Memory B cell (primary cell): ENCODE measurements at places on chromosomes 5 and 9.

GRCh38 chr5:58745350-58745749 lies 162.5 kb downstream of the RAB3C start:
- no peak for DNase-seq

DNA sequence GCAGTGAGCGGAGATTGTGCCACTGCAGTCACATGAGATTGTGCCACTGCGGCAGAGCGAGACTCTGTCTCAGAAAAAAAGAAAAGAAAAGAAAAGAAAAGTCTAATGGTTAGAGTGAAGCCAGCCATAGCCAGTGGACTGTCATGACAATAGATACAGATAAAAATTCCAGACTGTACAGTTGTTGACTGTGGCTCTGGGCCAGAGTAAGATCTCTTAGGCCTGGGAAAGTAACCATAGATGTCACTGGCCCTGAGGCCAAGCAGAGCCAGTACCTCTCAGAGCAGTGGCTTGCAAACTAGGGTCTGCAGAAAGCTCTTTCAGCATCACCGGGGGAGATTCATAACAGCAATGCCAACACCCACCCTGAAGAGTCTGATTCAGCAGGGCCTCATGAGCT lies 44.1 kb upstream of the SUB1 start:
- no peak for DNase-seq

- DNase-seq, result no peak
Observed at GRCh38 chr9:98064623-98065392, 8.3 kb downstream of the NANS start.

- no peak for DNase-seq
Observed at GRCh38 chr9:109934136-109934856, 154.3 kb downstream of the PALM2AKAP2 start.

GRCh38 chr9:98810102-98810842 lies 2.8 kb downstream of the GALNT12 start:
- no peak for DNase-seq

GRCh38 chr9:34218446-34218845 lies 39.6 kb downstream of the UBAP1 start:
- no peak for DNase-seq

- no peak for DNase-seq
Observed at GRCh38 chr5:82168294-82168693, 109.9 kb downstream of the RPS23 start.

- no peak for DNase-seq
Observed at GRCh38 chr5:126961702-126962101, 68.7 kb downstream of the MARCHF3 start.

GRCh38 chr9:109297899-109298298 lies 23.0 kb downstream of the EPB41L4B start:
- no peak for DNase-seq

DNA sequence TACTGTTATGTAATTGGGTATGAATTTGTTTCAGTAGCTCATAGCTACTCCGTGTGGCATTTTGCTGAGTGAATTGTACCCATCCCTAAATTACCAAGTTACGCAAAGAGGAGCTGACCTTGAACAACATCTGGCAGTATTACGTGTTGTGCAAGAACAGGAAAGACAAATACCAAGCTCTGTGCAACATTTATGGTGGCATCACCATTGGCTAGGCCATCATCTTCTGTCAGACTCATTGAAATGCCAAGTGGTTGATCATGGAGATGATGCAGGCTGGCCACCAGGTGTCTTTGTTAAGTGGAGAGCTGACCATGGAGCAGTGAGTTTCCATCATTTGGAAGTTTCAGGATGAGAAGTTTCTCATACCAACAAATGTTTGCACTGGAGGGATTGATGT lies 15.0 kb downstream of the ZSWIM6 start:
- no peak for DNase-seq
